ENCODE measurements at places on chromosomes 1 and 21. TPM values are rescaled to one million over a fixed set of nuclear protein-coding genes. Genes with fewer than 3 reads are reported as not detected.

GRCh38 chr1:178612261-178612660, 99.4 kb downstream of the TEX35 start:
- no peaks in the 10 kb centered on the region for H3K4me1 ChIP-seq
- no peaks in the 10 kb centered on the region for H3K27me3 ChIP-seq
- no peak overlapping the region for H3K27ac ChIP-seq
- no peaks in the 10 kb centered on the region for H3K36me3 ChIP-seq
- no peak overlapping the region for H3K4me3 ChIP-seq

DNA sequence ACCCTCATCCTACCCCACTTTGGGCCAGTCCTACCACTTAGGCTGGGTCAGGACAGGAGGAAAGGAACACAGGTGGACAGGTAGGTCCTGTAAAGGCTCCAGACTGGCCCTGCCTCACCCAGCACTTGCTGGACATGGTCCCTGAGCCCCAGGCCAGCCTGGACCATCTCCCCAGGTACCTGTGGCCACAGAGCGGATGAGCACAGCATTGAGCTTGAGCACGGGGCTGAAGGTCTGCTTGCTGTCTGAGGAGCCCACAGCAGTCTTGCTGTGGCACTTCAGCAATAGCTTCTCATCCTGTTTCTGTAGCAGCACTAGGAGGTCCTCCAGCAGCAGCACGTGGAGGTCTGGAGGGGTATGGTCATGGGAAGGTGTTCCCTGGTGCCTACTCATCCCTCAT, 23.3 kb downstream of the LRRC71 start:
- H3K36me3 ChIP-seq, result peaks cover 36% of the 10 kb centered on the region
- ATAC-seq, result no peak
- H3K4me3 ChIP-seq, result no peak overlapping the region
- H3K4me1 ChIP-seq, result no peaks in the 10 kb centered on the region

DNA sequence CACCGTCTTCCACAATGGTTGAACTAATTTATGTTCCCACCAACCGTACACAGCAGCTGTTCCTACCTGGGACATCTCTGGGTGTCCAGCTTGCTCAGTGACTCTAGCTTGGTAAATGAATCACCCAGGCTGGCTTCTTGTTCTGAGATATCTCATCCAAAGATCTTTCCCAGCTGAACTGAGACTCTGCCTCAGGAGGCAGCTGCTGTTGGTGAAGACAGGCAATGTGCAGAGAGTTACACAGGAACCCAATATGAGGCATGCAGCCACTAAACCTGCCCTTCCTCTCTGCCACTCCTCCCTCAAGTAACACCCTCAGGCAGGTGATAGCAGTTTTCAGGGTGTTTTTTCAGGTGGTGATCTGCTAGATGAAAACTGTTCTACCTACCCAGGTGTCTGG, 14.0 kb upstream of the FOXO6 start:
- H3K4me3 ChIP-seq, result no peak overlapping the region
- no peak for ATAC-seq
- peaks cover 20% of the 10 kb centered on the region for H3K27me3 ChIP-seq
- H3K36me3 ChIP-seq, result no peaks in the 10 kb centered on the region

GRCh38 chr1:183580281-183580682, 10.0 kb downstream of the NCF2 start:
- peaks cover 4% of the 10 kb centered on the region for H3K4me1 ChIP-seq
- H3K27ac ChIP-seq, result peak overlapping the region; percentile 71
- H3K36me3 ChIP-seq, result no peaks in the 10 kb centered on the region

GRCh38 chr1:109216662-109217061, 2.9 kb downstream of the SARS1 start:
- H3K4me1 ChIP-seq, result peaks cover 29% of the 10 kb centered on the region
- ATAC-seq, result no peak
- H3K36me3 ChIP-seq, result peaks cover 69% of the 10 kb centered on the region
- no peaks in the 10 kb centered on the region for H3K27me3 ChIP-seq
- peak overlapping the region; percentile 99 for H3K4me3 ChIP-seq
- peak overlapping the region; percentile 99 for H3K27ac ChIP-seq

DNA sequence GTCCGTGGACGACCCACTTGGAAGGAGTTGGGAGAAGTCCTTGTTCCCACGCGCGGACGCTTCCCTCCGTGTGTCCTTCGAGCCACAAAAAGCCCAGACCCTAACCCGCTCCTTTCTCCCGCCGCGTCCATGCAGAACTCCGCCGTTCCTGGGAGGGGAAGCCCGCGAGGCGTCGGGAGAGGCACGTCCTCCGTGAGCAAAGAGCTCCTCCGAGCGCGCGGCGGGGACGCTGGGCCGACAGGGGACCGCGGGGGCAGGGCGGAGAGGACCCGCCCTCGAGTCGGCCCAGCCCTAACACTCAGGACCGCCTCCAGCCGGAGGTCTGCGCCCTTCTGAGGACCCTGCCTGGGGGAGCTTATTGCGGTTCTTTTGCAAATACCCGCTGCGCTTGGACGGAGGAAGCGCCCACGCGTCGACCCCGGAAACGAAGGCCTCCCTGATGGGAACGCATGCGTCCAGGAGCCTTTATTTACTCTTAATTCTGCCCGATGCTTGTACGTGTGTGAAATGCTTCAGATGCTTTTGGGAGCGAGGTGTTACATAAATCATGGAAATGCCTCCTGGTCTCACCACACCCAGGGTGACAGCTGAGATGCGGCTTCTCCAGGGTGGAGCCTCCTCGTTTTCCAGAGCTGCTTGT, 32.4 kb downstream of the PRMT2 start:
- peaks cover 33% of the 10 kb centered on the region for H3K36me3 ChIP-seq
- no peak overlapping the region for H3K27ac ChIP-seq
- H3K4me3 ChIP-seq, result peak overlapping the region; percentile 74
- H3K27me3 ChIP-seq, result no peaks in the 10 kb centered on the region
- peaks cover 4% of the 10 kb centered on the region for H3K4me1 ChIP-seq
- ATAC-seq, result peak; percentile 64

- no peaks in the 10 kb centered on the region for H3K4me1 ChIP-seq
- peaks cover 16% of the 10 kb centered on the region for H3K27me3 ChIP-seq
- peak; percentile 50 for ATAC-seq
- H3K4me3 ChIP-seq, result no peak overlapping the region
These were observed 52.5 kb upstream of the TINAGL1 start for GRCh38 chr1:31523769-31524168.

- H3K27ac ChIP-seq, result no peak overlapping the region
- no peaks in the 10 kb centered on the region for H3K27me3 ChIP-seq
- no peaks in the 10 kb centered on the region for H3K4me1 ChIP-seq
- no peaks in the 10 kb centered on the region for H3K36me3 ChIP-seq
- no peak overlapping the region for H3K4me3 ChIP-seq
These were observed 510.0 kb downstream of the USP25 start for GRCh38 chr21:16239659-16240265.

DNA sequence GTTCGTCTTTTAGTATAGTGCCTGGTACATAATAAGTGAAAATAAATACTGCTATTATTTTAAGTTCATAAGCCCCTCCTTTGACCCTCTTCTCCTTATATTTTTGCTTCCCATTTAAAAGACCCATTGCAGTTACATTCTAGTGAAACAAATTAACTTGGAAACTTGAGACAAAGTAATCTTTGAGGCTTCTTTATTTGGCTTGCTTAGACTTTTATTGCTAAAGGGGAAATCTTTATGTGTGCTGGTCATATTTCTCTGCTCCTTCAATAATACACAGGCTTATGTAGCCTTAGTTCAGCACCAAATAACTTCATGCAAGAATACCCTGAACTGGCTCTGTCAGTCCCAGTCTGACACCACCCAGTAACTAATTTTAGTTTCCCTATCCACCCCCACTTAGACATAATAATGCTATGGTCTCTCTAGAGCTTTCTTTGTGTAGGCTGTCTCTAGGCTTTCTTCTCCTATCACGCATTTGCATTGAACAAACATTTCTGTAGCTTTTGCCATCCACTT, 257.8 kb downstream of the OMA1 start:
- H3K4me3 ChIP-seq, result no peak overlapping the region
- ATAC-seq, result no peak
- H3K27me3 ChIP-seq, result no peaks in the 10 kb centered on the region
- no peaks in the 10 kb centered on the region for H3K4me1 ChIP-seq
- H3K36me3 ChIP-seq, result no peaks in the 10 kb centered on the region

DNA sequence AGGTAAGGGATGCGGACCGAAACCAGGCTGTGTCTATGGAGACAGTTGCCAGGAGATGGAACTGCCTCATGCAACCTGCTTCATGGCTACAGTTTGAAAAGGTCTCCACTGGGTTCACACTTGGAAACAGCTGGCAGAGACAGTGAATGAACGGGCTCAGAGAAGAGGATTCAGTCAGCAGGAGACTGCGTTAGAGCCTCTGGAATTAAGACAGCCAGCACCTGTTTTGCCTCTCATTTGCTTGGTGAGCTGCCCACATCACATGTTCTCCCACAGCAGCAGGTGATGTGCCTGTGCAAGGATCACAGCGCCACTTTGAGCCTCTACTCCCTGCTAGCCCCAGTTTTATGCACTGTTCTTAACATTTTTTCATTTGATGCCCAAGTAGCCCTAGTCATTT, 321.0 kb downstream of the PLPP3 start:
- ATAC-seq, result no peak
- H3K4me1 ChIP-seq, result no peaks in the 10 kb centered on the region
- H3K27me3 ChIP-seq, result peaks cover 9% of the 10 kb centered on the region
- H3K36me3 ChIP-seq, result no peaks in the 10 kb centered on the region

DNA sequence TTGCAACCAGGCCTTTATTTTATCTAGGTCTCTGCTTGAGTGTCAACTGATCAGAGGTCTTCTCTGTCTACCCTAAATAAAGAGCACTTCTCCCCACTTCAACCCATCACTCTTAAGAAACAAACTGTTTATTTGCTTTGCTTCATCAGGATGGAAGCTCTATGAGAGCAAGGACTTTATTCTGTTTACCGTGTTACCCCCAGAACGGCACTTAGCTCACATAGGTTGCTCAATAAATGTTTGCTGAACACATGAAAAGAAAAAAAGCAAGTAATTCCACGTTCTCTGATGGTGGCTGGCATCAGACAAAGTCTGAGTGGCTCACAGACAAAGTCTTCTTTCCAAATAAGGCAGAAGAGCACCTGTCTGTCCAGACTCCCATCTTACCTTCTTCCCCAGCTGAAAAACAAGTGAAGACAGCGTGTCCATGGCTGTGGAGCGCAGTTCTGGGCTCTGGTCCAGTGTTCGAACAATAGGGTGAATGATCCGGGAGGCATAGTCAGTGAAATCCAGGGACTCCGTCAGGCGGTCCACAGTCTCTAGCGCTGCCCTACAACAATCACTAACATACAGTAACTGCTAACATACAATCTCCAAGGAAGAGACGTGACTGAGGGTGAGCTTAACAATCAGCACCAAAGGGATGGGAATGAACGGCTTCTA, 22.9 kb downstream of the ANGPTL7 start:
- H3K27me3 ChIP-seq, result no peaks in the 10 kb centered on the region
- H3K27ac ChIP-seq, result no peak overlapping the region
- no peak overlapping the region for H3K4me3 ChIP-seq
- H3K4me1 ChIP-seq, result no peaks in the 10 kb centered on the region
- peaks cover 98% of the 10 kb centered on the region for H3K36me3 ChIP-seq
- no peak for ATAC-seq

DNA sequence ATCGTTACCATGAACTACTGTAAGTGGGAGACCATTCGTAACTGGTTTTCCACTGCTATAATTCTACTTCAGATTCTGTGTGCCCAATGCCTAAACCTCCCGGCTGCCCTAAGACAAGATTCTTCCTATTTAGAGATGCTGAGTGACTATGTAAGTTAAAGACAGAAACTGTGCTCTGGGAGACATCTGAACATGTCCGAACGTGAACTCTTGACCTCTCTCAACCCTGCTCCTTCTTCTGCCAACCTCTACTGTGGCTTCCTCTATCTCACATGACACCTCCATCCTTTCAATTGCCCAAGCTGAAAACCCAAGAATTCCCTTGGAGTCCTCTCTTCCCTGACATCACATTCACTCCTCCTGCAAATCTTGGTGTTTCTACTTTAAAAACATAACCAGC, 182.9 kb downstream of the AKT3 start:
- H3K27ac ChIP-seq, result peak overlapping the region; percentile 12
- H3K27me3 ChIP-seq, result no peaks in the 10 kb centered on the region
- no peak overlapping the region for H3K4me3 ChIP-seq
- ATAC-seq, result no peak

DNA sequence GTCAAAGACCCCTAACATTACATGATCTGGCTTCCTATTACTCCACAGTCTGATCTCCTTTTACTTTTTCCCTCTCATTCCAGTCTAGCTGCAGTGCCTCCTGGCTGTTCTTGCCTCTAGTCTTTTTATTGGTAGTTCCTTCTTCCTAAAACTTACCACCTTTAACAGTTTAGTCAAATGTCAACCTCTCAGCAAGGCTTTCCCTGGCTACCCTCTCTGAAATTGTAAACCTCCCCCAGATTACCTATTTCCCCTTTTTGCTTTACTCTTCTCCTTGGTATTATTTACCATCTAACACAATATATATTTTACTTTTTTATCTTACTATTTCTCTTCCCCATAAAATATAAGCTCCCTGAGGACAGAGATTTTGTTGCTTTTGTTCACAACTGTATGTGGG, 129.6 kb downstream of the CLEC20A start:
- H3K4me3 ChIP-seq, result no peak overlapping the region
- H3K36me3 ChIP-seq, result no peaks in the 10 kb centered on the region
- H3K27ac ChIP-seq, result no peak overlapping the region
- H3K4me1 ChIP-seq, result no peaks in the 10 kb centered on the region
- ATAC-seq, result no peak
- peaks cover 4% of the 10 kb centered on the region for H3K27me3 ChIP-seq

GRCh38 chr1:16189003-16189402, 23.4 kb downstream of the ARHGEF19 start:
- H3K4me1 ChIP-seq, result no peaks in the 10 kb centered on the region
- H3K36me3 ChIP-seq, result no peaks in the 10 kb centered on the region
- no peak for ATAC-seq
- H3K27ac ChIP-seq, result no peak overlapping the region

The PADI3 gene
- total RNA-seq, result not detected

The GPA33 gene
- total RNA-seq, result 0.58 TPM

The EXTL1 gene
- not detected for total RNA-seq

The SAMSN1 gene
- total RNA-seq, result 76.9 TPM

The ANGPTL3 gene
- not detected for total RNA-seq

The GCSAML gene
- total RNA-seq, result 1.1 TPM

The OR6K3 gene
- total RNA-seq, result not detected

The S100A7 gene
- not detected for total RNA-seq

The DCST1 gene
- not detected for total RNA-seq

The BNIPL gene
- 4.5 TPM for total RNA-seq

The MATN1 gene
- total RNA-seq, result 0.26 TPM

The BACE2 gene
- total RNA-seq, result not detected

The SPATA45 gene
- not detected for total RNA-seq

The RGS13 gene
- total RNA-seq, result 0.19 TPM

The S100A8 gene
- not detected for total RNA-seq

All from activated T-helper 17 cell treated with anti-CD3 and anti-CD28 coated beads, Interleukin-2, amount 50 U/mL, for 72 hours (primary cell).